ENCODE measurements at places on chromosomes 6 and 20. TPM values are rescaled to one million over a fixed set of nuclear protein-coding genes. Genes with fewer than 3 reads are reported as not detected.

The PRDM1 gene
- polyA plus RNA-seq = 25.3 TPM

The HLA-DRB1 gene
- polyA plus RNA-seq = 268 TPM

The TGM2 gene
- not detected for polyA plus RNA-seq

The TMEM30A gene
- 47.5 TPM for polyA plus RNA-seq

The ISM1 gene
- polyA plus RNA-seq = 0.09 TPM

The GRM1 gene
- polyA plus RNA-seq = 0.02 TPM

The THEMIS gene
- 0.57 TPM for polyA plus RNA-seq

The C6orf15 gene
- polyA plus RNA-seq = not detected

The KIF6 gene
- polyA plus RNA-seq = not detected

The SUPT3H gene
- 8.8 TPM for polyA plus RNA-seq

The SPATS1 gene
- not detected for polyA plus RNA-seq

The UBR2 gene
- polyA plus RNA-seq = 10.6 TPM

The KLHDC3 gene
- polyA plus RNA-seq = 143 TPM

The CYP21A2 gene
- polyA plus RNA-seq = 0.10 TPM

The EBF4 gene
- 1.7 TPM for polyA plus RNA-seq

The CST7 gene
- 2,521 TPM for polyA plus RNA-seq

The SYTL3 gene
- 52.0 TPM for polyA plus RNA-seq

The PRSS16 gene
- not detected for polyA plus RNA-seq

The GDAP1L1 gene
- polyA plus RNA-seq = not detected

The TNFRSF6B gene
- polyA plus RNA-seq = not detected

The SEMG1 gene
- not detected for polyA plus RNA-seq

The HLA-C gene
- 4,197 TPM for polyA plus RNA-seq

The HTR1E gene
- polyA plus RNA-seq = not detected

Data from immature natural killer cell (primary cell).